ENCODE measurements at places on chromosomes 2 and 18.

DNA sequence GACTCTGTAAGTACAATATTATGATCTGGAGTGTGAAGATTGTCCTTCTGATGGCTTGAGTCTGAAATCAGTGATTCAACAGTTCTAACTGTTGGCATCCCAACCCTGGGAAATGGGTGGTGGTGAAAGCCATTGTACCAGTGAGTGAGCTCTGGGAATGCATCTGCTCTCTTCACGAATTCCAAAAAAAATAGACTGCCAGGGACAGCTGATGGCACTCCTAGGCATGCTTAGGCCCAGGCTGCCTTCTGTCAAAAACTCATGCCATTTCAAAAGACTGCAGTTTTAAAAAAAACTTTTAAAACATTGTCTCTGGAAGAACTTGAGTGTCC is 20.3 kb downstream of the OXER1 start:
- DNase-seq = no peak

GRCh38 chr2:36246320-36246990 is 109.1 kb upstream of the CRIM1 start:
- no peak for DNase-seq

DNA sequence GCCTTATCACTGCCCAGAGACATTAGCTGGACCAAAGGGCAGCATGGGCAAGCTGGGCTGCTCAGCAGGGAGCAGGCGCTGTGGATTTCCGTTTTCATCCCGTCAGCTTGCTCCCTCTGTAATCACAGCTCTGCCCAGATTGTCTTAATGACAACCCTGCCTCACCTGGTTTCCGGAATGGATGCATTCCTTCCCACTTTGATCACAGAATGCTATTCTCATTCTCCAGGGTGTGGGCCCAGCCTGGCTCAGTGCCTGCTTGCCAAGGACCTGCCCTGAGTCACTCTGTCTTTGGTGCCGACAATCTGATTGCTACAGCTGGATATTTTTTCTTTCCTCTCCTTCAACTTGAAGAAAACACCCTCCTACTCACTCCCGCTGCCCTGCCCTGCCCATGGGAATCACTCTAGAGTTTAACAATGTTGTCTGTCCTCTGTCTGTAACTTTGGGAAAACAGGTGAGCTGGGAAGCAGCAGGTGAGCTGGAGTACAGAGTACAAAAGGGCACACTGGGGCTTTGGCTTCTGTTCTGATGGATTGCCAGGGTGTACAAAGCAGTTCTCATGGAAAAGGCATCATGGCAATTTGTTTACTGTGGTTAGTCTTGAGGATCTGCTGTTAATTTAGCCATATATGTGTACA is 27.2 kb upstream of the FAM136A start:
- DNase-seq = no peak

DNA sequence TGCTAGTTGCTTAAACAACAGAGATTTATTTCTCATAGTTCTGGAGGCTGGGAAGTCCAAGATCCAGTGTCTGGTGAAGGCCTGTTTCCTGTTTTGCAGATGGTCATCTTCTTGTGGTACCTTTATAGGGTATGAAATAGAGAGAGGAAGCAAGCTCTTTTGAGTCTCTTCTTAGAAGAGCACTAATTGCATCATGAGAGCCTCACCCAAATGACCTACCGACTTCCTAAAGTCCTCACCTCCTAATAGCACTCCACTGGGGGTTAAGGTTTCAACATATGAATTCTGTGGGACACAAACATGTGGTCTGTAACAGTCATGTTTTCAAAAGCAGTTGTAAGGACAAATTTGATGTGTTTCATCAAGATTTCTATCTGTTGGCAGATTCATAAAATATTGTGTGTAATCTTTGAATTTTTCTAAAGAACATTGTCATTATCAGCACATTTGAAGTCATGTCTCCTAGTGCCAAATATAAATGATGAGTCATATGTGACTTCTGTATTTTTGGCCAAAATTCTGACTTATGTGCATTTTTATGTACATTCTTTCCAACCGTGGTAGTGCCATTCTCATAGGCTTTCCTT is 45.3 kb downstream of the CD28 start:
- DNase-seq = no peak

DNA sequence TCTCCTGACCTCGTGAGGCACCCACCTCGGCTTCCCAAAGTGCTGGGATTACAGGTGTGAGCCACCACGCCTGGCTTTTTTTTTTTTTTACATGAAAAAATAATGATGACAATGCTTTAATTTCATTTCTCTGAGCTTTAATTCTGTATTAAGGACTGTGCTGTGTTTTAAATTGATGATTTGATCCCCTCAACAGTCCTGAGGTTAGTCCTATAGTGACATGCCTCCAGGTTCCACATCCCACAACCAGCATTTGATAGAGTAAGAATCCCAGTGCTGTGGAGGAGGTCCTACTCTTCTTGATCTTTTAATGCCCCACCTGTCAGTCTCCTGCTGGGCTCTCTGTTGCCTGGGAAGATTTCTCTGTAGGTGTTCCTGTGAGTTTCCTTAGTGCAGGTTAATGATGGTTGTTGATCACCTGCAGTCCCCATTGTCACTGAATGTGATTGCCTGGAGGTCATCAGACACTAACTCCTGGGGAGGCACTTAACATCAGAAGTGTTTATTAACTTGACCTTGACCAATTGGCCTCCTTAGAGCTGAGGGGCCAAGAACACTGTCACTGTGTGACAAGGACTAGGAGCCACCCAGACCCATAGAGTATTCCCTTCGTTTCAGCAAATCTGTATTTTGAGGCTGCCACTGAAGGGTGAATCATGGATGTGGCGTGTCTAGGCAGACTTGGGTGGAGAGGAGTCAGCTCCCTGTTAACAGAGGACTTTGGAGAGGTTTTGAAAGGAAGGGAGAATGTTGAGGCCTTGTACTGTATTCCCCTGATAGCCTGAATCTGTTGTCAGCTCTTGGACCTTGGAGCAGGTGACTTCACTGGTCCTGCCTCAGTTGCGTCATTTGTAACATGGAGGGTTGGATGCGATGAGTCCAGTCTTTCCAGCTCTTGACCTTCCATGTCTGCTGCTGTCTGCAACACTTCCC is 11.5 kb downstream of the ASAP2 start:
- no peak for DNase-seq

DNA sequence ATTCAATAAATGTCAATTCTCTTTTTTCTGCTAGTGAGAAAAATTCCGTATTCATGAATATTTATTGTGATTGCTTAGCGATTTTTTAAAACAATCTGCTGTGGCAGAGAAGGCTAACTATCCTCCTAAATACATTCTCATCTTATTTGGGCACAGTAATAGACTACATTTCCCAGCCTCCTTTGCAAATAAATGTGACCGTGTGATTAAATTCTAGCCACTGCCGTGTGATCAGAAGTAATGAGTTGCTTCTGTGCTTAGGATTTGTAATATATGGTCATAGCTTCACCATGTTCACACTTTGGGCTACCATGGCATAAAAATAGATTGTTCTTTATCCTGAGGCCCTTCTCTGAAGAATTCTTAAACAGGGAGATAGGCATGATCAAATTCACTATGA is 179.6 kb downstream of the FAM124B start:
- no peak for DNase-seq

- DNase-seq = no peak
Measured at GRCh38 chr2:64448041-64448426, 5.9 kb upstream of the LGALSL start.

DNA sequence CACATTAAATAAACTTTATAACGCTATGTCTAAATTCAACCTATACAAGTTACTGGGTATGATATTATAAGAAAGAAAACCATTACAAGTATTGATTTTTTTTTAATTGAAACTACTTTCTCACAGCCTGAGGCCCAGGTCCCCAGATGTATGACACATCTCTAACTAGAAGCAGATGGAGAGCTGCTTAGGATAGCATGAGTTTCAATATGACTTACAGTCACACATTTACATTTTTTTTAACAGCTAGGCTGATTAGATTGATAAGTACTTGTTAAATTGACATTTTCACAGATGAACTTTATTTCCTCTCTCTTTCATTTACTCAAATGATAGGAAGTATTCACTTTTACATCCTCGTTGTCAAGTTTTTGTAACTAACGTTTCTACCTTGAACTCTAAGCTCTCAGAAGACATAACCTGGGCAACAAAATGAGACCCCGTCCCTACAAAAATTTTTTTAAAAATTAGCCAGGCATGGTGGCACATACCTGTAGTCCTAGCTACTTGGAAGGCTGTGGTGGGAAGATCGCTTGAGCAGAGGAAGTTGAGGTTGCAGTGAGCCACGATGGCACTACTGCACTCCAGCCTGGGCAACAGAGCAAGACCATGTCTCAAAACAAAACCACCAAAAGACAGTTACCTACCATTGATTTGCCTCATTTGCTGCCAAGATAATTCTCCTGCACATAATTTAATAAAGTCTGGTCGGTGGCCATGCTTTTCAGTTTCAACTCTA is 52.4 kb downstream of the STK39 start:
- no peak for DNase-seq

DNA sequence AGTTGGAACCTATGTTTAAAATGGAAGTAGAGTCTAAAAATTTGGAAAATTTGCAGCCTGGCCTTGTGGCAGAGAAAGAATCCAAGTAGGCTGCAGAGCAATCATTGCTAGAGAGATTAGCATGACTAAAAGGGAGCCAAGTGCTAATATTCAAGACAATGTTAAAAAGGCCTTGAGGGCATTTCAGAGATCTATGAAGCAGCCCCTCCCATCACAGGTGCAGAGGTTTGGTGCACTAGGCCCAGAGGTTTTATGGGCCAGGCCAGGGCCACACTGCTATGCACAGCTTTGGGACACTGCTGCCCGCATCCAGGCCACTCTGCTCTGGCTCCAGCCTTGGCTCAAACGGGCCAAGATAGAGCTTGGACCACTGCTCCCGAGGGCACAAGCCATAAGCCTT is 6.7 kb upstream of the IL1A start:
- DNase-seq = no peak

GRCh38 chr2:36634981-36635597 is 37.1 kb upstream of the FEZ2 start:
- no peak for DNase-seq

GRCh38 chr2:140584471-140584870 is 1546.3 kb downstream of the LRP1B start:
- DNase-seq = no peak

DNA sequence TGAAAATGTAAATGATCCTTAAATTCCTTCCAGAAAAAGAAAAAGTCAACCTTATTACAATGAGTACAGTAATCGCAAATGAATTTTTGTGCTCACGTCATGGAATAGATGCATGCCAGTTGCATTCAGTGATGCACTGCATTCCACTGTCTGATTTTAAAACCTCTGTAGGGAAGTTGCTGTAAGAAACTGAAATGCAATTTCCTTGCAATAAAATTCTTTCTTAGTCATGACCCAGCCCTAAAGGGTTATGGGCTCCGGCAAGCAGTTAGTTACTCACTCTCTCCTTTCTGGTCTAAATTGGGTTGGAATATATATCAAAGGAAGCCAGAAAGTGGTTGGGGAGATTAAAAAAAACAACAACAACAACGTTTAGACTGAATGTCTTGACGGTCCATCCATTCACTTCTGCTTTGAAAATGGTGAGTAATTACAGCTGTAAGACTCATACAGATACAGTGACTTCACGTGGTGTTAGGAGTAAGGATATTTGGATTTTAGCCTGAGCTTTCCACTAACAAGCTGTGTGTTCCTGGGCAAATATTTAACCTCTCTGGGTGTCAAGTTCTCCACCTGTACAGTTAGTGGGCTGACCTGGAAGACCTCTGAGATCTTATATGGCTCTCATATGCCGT is 8.6 kb upstream of the RND3 start:
- no peak for DNase-seq

- DNase-seq = no peak
Measured at GRCh38 chr2:149899390-149899789, 311.8 kb upstream of the MMADHC start.

DNA sequence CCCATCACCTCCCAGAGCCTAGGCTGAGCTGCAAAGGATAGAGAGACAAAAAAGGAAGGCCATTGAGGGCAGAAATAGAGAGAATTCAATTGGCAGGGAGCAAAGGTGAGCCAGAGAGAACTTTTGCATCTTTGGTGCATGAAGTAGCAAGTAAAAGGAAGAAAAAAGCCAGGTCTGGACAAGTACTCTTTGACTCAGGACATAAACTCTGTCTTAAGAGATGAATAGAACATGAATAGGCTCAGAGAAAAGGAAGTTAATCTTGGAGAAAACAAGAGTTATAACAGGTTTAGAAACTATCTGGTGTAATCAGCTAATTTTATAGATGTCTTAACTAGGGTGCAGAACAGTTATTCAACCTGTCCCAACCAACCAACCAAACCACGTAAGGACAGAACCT is 95.2 kb downstream of the CNTNAP5 start:
- DNase-seq = no peak

DNA sequence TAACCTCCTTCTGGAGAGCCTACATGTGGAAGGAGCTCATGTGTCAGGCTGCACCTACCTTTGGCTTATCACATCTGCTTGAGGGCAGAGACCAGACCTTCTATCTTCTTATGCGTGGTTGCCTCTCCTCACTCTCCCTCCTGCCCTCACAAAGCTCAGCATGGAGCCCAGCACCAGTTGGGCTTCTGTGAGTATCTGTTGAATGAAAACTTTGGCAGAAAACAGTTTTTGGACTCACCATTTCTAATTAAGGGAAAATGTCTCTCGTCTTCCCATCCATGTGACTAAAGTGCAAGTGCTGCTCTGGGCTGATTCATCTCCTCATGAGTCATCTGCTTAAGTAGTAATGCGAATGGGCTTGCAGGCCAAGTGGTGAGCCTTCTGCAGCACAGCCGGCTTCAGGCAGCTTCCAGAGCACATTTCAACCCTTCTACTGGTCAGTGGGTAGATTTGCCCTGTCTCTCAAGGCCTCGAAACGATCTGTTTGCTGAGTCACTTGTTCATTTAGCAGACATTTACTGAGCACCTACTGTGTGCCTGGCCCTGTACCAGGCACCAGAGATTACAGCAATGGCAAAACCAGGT is 102.6 kb downstream of the VSNL1 start:
- DNase-seq = no peak

Measured in activated CD4-positive, alpha-beta T cell treated with anti-CD3 and anti-CD28 coated beads, Interleukin-2, amount 50 U/mL, for 24 hours (primary cell).